ENCODE measurements at places on chromosomes 6 and 20. TPM values are rescaled to one million over a fixed set of nuclear protein-coding genes. Genes with fewer than 3 reads are reported as not detected.

DNA sequence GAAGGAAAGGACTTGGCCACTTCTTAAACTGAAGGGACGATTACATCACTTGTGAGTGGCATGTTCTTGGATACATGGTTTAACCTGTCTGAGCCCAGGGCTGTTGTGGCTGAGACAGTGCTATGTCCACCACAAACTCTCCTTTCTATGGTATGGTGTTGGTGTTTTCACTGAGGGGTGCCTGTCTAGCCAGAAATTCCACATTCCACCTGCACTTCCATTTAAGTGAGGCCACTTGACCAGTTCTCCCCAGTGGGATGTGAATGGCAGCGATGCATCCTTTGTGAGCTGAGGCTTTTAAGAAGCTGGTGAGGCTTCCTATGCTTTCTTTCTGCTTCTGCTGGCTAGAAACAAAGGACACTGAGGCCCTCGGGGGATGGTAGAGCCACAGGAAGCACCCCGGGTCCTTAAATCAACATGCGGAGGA, 151.4 kb upstream of the CHD6 start:
- peak; percentile 74 for DNase-seq

- no peak for DNase-seq
Observed at GRCh38 chr20:2338411-2339066, 42.2 kb upstream of the TGM6 start.

DNA sequence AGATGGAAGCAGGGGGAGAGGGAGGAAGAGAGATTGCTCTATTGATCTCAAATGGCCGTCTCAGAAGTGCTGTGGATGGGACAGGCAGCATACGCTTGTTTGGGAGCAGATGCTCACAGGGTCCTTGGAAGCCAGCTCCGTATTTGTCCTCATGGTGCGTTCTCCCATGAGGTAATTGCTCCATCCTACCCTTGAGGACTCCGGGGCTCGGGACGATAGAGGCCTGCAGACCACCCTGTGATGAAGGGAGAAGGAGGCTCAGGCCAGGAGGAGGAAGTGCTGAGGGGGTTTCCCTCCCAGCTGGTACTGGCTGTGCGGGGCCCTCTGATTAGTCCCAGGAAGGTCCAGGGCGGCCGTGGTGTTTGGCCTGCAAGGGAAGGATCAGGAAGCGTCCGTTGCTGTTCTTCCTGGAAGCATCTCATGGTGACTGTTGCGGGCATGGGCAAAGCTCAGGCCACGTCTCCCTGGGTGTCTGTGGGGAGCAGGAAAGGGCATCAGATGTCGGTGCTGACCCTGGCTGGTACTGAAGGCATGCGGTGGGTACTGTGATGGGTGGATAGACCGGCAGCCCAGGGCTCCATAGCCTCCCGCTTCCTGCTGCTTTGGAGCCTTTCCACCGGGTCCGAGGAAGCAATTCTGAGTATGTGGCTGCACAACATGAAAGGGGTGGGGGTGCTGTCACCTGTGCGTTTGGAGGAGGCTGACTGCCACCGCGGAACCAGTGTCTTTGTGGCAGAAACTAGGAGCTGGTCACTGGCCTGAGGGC, 158.3 kb downstream of the SYCP2 start:
- no peak for DNase-seq

DNA sequence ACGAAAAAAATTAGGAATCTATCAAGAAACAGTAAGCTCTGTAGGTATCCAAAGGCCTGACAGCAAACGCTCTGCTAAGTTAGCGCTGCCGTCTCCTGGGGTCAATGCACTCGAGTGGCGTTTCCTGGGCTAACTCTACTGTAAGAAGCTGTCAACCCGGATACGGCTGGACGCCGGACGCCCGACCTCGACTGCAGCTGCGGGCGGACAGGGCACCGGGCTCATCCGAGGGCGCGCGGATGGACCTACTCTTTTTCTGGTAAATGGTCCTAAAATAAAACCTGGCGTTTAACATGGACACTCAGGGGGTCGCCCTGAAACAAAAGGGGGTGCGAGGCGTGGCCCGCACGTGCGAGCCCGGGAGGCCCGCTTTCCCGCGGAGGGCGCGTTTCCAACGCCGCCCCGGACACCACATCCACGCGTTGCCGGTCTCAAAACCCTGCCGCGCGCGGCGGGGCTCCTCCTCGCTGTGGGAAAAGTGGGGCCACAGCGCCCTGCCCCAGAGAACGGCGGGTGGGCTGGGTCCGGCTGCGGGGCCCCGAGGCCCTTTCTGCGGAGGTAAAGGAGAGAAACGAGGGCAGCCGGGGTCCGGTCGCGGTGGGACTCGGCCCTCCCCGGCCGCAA, 537 bp downstream of the TCP1 start:
- DNase-seq: peak; percentile 61

- peak; percentile 69 for DNase-seq
Observed at GRCh38 chr6:165854061-165854862, 191.2 kb upstream of the PDE10A start.

SLC24A3 gene
- total RNA-seq: 3.0 TPM

PTCHD4 gene
- 0.31 TPM for total RNA-seq

TTK gene
- total RNA-seq: 79.6 TPM

SLC29A1 gene
- 169 TPM for total RNA-seq

Data from GM23338 (cell line).